ENCODE measurements at places on chromosomes 2 and 18. TPM values are rescaled to one million over a fixed set of nuclear protein-coding genes. Genes with fewer than 3 reads are reported as not detected.

DNA sequence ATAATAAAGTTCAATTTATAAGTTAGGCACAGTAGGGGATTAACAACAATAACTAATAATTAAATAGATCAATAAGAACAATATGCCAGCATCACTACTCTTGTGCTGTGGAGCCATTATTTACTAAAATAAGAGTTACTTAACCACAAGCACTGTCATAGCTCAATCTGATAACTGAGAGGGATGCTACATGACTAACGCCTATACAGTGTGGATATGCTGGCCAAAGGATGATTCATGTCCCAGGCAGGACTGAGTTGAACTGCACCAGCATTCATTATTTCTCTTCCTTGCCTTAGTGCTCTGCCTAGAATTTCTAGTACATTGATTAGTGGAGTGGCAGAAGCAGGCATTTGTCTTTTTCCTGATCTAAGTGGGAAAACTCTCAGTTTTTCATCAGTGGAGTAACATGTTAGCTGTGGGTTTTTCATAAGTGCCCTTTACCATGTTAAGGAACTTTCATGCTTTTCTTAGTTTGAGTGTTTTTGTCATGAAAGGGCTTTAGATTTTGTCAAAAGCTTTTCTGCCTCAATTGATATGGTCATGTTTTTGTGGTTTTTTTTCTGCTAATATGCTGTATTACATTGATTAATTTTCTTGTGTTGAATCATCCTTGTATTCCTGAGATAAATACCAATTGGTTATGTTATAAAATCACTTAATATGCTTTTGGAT is 21.7 kb downstream of the KIAA1328 start:
- H3K4me3 ChIP-seq: no peak overlapping the region
- no peak for DNase-seq
- peaks cover 9% of the 10 kb centered on the region for H3K4me1 ChIP-seq
- no peak overlapping the region for H3K27ac ChIP-seq

DNA sequence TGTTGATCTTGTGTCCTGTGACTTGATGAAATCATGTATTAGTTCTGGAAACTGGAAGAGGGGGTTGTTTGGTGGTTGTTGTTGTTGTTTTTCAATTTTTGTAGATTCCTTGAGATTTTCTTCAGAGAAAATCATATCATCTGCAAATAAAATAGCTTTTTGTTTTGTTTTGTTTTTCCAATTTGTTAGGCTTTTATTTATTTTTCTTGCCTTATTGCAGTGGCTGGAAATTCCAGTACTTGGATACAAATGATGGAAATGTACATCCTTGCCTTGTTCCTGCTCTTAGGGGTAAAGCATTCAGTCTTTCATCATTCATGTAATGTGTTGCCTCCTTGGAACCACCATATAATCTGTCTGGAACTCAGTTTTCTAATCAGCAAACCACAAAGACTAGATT is 50.3 kb upstream of the TRIB2 start:
- peaks cover 4% of the 10 kb centered on the region for H3K36me3 ChIP-seq
- H3K4me1 ChIP-seq: no peaks in the 10 kb centered on the region
- DNase-seq: no peak
- no peak overlapping the region for H3K27ac ChIP-seq
- no peak overlapping the region for H3K4me3 ChIP-seq

The DSG1 gene
- not detected for total RNA-seq

- H3K27ac ChIP-seq: peak overlapping the region; percentile 89
- H3K27me3 ChIP-seq: no peaks in the 10 kb centered on the region
- H3K36me3 ChIP-seq: peaks cover 3% of the 10 kb centered on the region
- H3K4me3 ChIP-seq: peak overlapping the region; percentile 92
- H3K4me1 ChIP-seq: peaks cover 39% of the 10 kb centered on the region
- DNase-seq: no peak
Measured at GRCh38 chr2:24490181-24490689, 819 bp upstream of the NCOA1 start.

The TUBA4B gene
- not detected for total RNA-seq

The SERPINB3 gene
- not detected for total RNA-seq

DNA sequence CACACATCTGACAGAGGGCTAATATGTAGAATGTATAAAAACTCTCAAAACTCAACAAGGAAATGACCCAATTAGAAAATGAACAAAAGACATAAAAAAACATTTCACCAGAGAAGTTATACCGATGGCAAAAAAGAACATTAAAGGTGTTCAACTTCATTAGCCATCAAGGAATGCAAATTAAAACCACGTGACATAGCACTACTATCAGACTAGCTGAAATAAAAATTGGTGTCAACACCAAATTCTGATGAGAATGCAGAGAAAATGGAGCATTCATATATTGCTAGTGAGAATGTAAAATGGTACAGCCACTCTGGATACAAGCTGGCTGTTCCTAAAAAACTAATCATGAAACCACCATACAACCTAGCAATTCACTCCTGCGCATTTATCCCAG is 128.0 kb downstream of the INSIG2 start:
- H3K27me3 ChIP-seq: peaks cover 59% of the 10 kb centered on the region
- no peaks in the 10 kb centered on the region for H3K4me1 ChIP-seq
- no peak overlapping the region for H3K27ac ChIP-seq
- no peak overlapping the region for H3K4me3 ChIP-seq
- no peaks in the 10 kb centered on the region for H3K36me3 ChIP-seq

DNA sequence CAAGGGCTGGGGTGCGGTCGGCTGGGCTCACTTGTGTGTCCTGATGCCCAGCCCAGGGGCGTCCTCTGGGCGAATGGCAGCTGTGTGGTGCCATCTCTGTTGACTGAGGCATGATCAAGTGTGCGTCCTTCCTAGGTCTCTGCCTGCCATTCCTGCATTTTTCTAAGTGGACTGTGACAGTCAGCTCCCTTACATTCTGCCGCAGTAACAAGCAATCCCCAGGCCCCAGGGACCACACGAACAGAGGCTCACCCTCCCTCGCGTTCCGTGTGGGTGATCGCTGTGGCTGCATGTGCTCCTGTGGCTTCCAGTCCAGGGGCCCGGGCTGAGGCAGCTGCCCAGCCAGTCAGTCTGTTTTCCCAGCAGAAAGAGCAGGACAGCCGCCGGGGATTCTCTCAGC is 17.8 kb downstream of the D2HGDH start:
- no peaks in the 10 kb centered on the region for H3K4me1 ChIP-seq
- H3K36me3 ChIP-seq: peaks cover 12% of the 10 kb centered on the region
- no peak overlapping the region for H3K4me3 ChIP-seq
- DNase-seq: no peak

DNA sequence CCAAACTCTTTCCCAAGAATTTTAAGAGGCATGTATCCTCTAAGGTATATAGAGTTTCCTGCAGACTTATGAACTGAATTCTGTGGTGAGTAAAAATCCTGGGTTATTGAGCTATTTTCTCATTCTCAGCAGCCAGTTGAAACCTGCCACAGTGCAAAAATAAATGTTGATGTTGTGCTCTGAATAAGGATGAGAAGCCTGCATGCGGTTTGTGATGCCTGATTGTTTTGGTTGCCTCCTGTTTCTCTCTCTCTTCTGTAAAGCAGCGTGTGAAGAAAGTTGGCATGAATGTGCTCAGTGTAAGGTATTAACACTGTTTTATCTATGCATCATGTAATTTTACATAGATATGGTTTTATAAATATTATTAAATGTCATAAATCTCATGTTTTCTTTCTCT is 452.6 kb downstream of the CDH2 start:
- H3K4me3 ChIP-seq: no peak overlapping the region
- no peak for DNase-seq
- no peak overlapping the region for H3K27ac ChIP-seq
- H3K36me3 ChIP-seq: no peaks in the 10 kb centered on the region

The TGIF1 gene
- 21.2 TPM for total RNA-seq

- DNase-seq: no peak
- no peak overlapping the region for H3K27ac ChIP-seq
- H3K27me3 ChIP-seq: no peaks in the 10 kb centered on the region
- peaks cover 4% of the 10 kb centered on the region for H3K36me3 ChIP-seq
- peaks cover 3% of the 10 kb centered on the region for H3K4me1 ChIP-seq
Measured at GRCh38 chr18:76970770-76971559, 148.6 kb downstream of the ZNF236 start.

The LYG2 gene
- not detected for total RNA-seq

- no peaks in the 10 kb centered on the region for H3K4me1 ChIP-seq
- H3K27me3 ChIP-seq: no peaks in the 10 kb centered on the region
- no peak overlapping the region for H3K4me3 ChIP-seq
Measured at GRCh38 chr18:30852980-30853379, 189.6 kb downstream of the DSC3 start.

DNA sequence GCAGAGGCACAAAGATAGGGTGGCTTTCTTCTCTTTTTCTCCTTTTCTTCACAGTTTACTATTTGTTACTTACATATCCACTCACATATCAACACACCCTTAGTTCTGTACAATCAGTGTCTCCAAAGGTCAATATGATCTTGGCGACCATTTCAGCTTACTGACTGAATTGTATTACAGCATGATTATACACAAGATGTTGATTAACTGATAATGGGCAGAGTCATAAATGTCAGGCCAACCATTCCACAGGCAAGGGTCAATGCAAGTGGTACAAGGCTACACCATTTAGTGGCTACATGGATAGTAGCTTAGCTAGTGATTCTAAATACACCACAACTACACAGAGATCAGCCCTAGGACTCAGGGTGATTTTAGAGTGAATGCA is 20.4 kb upstream of the SP3 start:
- no peaks in the 10 kb centered on the region for H3K36me3 ChIP-seq
- no peaks in the 10 kb centered on the region for H3K27me3 ChIP-seq
- no peak overlapping the region for H3K4me3 ChIP-seq
- H3K4me1 ChIP-seq: peaks cover 4% of the 10 kb centered on the region
- no peak overlapping the region for H3K27ac ChIP-seq

DNA sequence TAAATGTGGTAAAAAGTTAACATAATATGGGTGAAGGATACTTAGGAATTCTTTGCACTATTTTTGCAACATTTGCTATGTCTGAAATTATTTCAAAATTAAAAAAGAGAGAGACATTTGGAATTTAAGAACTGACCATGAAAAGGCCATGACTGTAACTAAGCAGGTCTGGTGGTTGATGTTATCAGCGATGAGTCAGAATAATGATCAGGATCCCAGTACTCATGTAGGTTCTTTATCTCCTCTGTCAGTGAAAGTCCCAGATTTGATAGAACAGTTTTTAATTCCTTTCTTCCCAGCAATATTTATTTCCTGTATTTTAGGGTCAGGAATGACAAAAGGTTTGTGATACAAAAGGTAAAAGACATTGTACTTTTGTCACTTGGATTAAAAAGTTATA is 242.4 kb upstream of the ZNF521 start:
- H3K4me3 ChIP-seq: no peak overlapping the region
- H3K36me3 ChIP-seq: no peaks in the 10 kb centered on the region
- H3K27ac ChIP-seq: no peak overlapping the region
- DNase-seq: no peak
- H3K27me3 ChIP-seq: no peaks in the 10 kb centered on the region
- no peaks in the 10 kb centered on the region for H3K4me1 ChIP-seq

DNA sequence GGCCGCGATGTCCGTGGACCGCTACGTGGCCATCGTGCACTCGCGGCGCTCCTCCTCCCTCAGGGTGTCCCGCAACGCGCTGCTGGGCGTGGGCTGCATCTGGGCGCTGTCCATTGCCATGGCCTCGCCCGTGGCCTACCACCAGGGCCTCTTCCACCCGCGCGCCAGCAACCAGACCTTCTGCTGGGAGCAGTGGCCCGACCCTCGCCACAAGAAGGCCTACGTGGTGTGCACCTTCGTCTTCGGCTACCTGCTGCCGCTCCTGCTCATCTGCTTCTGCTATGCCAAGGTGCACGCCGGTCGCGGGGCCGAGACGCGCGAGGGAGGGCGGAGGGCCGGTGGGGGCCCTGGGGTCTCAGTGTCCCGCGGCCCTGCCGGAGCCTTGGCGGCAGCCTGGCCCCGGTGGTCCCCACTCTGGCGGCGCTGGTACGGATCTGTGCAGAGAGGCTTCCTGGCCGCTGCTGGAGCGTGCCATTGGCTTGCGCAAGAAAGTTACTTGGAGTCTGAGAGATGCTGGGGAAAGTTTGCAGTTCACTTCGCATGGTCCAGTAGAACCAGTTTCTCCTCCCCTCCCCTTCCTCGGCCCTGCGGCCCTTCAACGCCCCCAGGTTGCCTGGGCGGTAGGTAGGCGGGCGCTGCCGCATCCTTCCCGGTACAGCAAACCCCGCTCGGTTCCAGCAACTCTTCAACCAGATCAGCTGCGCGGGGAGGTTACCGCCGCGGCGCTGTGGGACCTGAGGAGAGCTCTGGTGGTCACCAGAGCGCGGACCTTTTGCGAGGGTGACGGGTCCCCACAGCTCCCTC is 1.5 kb downstream of the GALR1 start:
- no peak overlapping the region for H3K27ac ChIP-seq

The PROC gene
- not detected for total RNA-seq

GRCh38 chr18:34631093-34631966 is 78.8 kb upstream of the DTNA start:
- no peaks in the 10 kb centered on the region for H3K36me3 ChIP-seq
- DNase-seq: no peak
- H3K4me3 ChIP-seq: no peak overlapping the region
- no peaks in the 10 kb centered on the region for H3K4me1 ChIP-seq

The DYSF gene
- 5.5 TPM for total RNA-seq

The GPR75 gene
- 1.8 TPM for total RNA-seq

GRCh38 chr2:127935337-127935736 is 49.6 kb upstream of the AMMECR1L start:
- no peak for DNase-seq
- no peak overlapping the region for H3K4me3 ChIP-seq
- peaks cover 4% of the 10 kb centered on the region for H3K4me1 ChIP-seq
- H3K27ac ChIP-seq: no peak overlapping the region
- no peaks in the 10 kb centered on the region for H3K36me3 ChIP-seq

- no peak overlapping the region for H3K4me3 ChIP-seq
- H3K36me3 ChIP-seq: no peaks in the 10 kb centered on the region
- H3K4me1 ChIP-seq: no peaks in the 10 kb centered on the region
- no peak overlapping the region for H3K27ac ChIP-seq
- no peak for DNase-seq
Measured at GRCh38 chr2:126855606-126856005, 43.1 kb upstream of the TEX51 start.

- no peak overlapping the region for H3K27ac ChIP-seq
- DNase-seq: no peak
- no peaks in the 10 kb centered on the region for H3K27me3 ChIP-seq
Measured at GRCh38 chr18:28147674-28148171, 29.2 kb downstream of the CDH2 start.

- DNase-seq: no peak
- no peak overlapping the region for H3K4me3 ChIP-seq
- peaks cover 8% of the 10 kb centered on the region for H3K27me3 ChIP-seq
Measured at GRCh38 chr2:85936421-85937068, 47.8 kb upstream of the ST3GAL5 start.

GRCh38 chr2:159217676-159218075 is 68.8 kb downstream of the WDSUB1 start:
- H3K4me3 ChIP-seq: no peak overlapping the region
- H3K4me1 ChIP-seq: no peaks in the 10 kb centered on the region
- H3K27ac ChIP-seq: no peak overlapping the region
- H3K36me3 ChIP-seq: no peaks in the 10 kb centered on the region

The HOXD9 gene
- not detected for total RNA-seq

GRCh38 chr2:150391779-150392178 is 95.7 kb downstream of the RND3 start:
- no peaks in the 10 kb centered on the region for H3K4me1 ChIP-seq
- H3K27me3 ChIP-seq: no peaks in the 10 kb centered on the region
- H3K27ac ChIP-seq: no peak overlapping the region

GRCh38 chr2:110725370-110725769 is 7.0 kb upstream of the ACOXL start:
- H3K4me1 ChIP-seq: no peaks in the 10 kb centered on the region
- H3K36me3 ChIP-seq: no peaks in the 10 kb centered on the region
- H3K27me3 ChIP-seq: peaks cover 25% of the 10 kb centered on the region

All from activated naive CD8-positive, alpha-beta T cell treated with anti-CD3 and anti-CD28 coated beads for 36 hours (primary cell).